Spinal cord (tissue), 10 donors: ENCODE measurements at places on chromosomes 1 and 21. TPM values are rescaled to one million over a fixed set of nuclear protein-coding genes. Genes with fewer than 3 reads are reported as not detected.

Gene GREM2
- total RNA-seq: 7.9 TPM

Gene LIN28A
- total RNA-seq: not detected

Gene SLAMF7
- total RNA-seq: 0.59 TPM

Gene FMO1
- 75.7 TPM for total RNA-seq

Gene CYP4Z1
- 2.5 TPM for total RNA-seq
